ENCODE measurements at places on chromosomes 12 and 14.
A peak's percentile ranks its signal among the peaks of the same experiment; 100 is the strongest.

DNA sequence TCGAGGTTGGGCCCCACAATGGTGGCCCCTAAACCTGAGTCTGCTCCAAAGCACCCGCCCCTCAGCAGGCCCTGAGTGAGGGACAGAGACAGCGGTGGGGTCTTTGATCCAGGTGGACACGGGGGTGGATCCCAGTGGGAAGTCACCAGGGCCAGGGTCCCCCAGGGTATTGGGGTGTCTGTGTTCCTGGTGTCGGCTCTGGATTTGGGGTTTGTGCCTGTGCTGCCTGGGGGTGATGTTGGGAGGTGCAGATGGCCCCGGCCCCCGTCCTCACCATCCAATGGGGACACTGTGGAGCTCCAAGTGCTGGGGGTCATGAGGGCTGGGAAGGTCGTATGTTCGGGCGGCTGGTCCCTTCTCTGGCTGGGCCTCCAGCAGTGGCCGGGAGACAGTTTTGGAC lies 354.2 kb downstream of the TMEM121 start:
- no peak for DNase-seq

DNA sequence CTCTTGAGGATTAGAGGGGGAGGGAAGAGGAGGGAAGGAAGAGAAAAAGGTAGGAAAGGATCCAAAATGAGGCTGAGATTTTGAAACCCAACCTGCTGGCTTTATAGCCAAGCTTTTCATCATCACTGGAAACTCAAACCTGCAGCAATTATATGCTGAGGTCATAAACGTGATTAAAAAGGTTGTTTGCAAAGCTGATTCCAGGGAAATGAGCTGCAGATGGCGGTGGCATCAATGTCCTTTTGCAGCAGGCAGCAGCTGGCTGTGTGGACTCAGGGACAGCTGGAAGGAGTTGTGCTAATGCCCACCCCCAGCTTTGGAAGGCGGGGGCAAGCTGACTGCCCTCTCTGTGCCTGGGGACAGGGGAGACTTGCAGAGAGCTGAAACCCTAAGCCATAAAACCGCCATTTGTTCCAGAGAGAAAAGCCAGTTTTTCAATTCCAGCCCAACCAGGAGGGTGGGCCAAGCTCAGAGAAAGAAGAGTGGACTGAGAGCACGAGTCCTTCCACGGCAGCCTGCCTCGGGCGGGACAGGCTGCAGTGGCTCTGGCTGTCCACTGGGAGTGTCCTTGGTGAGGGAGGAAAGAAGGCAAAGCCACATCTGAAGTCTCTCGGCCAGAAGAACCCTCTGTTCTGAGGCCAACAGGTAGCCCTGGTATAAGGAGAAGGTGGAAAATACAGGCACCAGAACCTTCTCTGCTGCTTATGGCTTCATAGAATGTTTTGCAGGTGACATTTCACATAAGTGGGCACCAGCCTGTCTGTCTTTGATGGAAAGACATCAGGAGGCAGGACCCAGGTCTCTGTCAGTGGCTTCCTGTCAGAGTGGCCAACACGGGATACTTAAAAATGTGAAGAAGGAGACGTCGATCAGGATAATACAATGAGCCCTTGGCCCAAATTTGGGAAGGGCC lies 90.7 kb downstream of the SINHCAF start:
- DNase-seq = peak; percentile 62

GRCh38 chr12:77687321-77687720 lies 143.4 kb upstream of the NAV3 start:
- no peak for DNase-seq

DNA sequence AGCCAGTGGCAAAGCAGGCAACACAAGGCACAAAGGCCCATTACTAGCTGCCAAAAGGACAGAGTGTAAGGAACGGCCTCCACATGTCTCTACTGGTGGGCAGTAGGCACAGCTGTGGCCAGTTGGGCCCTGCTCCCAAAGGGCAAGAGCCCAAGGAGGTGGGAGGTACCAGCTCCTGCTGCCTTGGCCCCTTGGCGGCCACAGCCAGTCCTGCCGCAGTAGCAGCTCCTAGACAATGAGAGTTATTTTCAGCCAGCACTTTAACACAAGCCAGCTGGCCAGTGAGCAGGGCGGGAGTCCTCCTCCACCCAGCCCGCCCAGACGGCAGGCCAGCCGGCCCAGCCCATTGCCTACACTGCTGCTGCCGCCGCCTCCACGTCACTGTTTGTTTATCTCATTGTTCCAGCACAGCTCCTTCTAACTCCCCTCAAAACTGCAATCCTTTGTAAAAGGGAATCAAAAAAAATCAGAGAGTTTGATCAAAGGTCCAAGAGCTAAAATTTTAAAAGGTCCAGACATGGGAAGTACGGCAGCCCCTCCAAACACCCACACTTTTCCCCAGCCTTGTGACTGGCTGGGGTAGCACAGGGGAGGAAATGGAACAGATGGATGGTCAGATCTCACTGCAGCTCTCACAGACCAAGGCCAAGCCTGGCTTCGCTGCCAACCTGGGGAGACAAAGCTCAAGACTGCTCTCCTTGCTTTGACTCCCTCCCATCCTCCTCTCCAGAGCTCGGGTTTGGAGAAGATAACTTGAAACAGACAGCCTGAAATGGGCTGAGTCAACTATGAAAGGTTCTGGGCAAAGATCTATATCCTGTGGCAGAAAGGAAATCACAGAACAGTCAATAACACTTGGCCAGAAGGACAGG lies 33.5 kb downstream of the FMNL3 start:
- peak; percentile 52 for DNase-seq

DNA sequence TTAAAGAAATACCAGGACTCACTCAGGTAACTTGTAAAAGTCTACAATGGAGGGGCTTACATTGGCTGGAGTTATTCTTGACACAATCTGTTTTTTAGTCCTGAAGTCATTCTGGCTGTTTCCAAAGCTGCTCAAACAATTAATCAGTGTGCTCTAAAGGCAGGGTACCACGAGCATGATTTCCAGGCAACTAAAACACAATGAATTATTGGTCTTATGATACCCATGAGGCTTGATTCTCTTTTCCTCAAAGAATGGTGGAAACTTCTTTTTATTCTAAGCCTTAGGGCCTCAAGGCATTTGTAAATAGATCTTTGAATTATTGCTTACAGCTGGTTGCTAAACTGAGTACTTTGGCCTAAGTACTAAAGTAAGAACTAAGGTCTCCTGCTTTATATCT lies 199.8 kb upstream of the PDZRN4 start:
- DNase-seq = no peak

- DNase-seq = no peak
Observed at GRCh38 chr12:66143868-66144267, 13.3 kb upstream of the LLPH start.

DNA sequence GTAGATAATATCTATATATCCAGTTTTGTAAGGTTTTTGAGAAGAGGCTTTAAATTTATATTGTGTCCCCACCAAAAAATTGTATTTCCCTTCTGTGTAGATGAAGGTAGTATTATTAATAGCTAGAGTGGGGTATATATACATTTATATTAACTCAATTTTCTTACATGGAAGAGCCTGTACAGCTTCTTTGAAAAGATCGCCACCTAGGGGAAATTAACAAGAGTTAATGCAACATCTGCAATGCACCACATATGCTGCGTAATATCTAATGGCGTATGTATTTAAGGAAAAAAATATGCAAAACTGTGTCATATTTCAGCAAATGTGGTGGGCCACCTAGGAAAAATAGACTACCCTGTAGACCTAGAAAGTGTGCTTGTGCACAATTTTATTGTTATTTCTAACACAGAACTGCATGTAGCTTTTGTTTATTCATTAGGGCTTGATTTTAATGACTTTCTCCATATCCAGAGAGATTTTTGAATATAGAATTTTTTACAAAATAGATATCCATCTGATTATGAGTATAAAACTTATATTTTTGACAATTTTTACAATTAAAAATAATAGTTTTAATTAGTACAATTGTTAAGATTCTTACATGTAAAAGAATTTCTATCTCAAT lies 14.0 kb downstream of the CCER1 start:
- DNase-seq = peak; percentile 45
